ENCODE measurements at places on chromosomes 13 and 19.

DNA sequence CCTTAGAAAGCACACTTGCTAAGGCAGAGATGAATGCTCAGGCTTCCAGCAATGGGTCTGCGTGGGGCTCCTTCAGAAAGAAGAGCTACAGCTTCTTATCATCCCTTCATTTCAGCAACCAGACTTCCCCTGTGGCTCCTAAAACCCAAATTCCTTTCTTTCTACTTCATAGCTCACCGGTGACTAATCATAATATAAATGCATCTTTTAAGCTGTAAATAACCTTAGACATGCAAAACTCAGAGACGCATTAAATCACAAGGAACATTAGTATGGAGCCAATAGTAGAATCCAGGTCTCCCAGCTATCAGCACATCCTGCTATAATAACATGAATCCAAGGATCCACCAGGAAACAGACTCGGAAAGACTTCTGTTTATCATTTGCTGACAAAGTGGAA, 375.6 kb downstream of the COG6 start:
- no peak for DNase-seq

DNA sequence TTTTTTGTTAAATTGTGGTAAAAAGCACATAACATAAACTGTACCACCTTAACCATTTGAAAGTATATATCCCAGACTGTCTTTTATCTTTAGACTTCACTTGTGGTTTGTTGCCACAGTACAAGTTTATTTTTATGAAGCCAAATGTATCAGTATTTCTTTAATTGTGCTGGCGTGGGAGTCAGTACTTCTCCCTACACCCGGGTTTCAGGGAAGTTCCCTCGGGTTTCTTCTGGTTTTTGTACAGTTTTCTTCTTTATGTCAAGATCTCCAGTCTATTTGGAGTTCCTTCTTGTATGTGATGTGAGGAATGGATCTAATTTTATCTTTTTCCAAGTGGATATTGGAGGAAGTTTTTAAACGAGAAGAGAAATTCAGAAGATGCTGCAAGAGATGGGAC, 20.5 kb downstream of the CCDC8 start:
- no peak for DNase-seq

DNA sequence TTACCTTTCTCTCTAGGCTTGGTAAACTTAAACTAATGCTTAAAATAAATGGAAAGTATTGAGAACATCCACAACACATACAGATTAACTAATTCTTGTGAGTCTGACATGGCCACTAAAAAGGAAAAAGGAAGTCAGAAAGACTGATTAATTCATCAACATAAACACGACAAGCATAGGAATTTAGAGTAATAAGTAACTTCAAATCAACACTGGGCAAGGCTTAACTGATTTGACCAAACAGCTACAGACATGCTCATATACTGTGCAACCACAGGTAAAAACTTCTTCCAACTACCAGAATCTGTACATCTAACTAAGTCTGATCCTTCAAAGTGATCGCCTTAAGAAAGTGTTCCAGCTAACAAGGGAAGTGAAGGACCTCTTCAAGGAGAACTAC, 20.5 kb downstream of the UGGT2 start:
- no peak for DNase-seq

DNA sequence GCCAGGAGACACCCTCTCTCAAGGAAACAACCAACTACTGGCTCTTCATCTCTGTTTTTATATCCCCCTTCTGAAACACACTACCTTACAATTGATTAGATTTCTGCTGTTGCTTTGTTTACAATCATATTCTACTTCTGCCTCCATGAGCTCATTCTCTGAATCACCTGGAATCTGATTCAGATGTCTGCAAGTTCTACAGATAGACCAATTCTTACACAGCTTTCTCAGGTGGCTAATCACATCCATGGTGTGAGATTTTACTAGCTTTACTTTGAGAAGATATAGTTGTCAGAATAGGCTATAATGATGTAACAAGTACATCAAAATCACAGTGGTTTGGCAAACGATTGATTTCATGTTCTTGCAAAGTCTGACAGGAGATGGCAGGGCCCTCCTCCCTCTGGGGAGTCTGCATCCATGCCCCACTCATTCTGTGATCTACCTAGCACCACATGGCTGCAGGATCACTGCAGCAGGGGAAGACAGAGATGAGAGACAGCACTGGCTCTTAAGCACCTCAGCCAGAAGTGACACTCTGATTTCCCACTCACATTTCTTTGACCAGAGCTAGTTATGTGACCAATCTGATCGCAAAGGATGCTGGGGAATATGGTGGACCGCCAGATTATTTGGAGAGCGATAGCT, 243.7 kb downstream of the FOXO1 start:
- DNase-seq = no peak
